Activated naive CD8-positive, alpha-beta T cell treated with anti-CD3 and anti-CD28 coated beads, Interleukin-2, amount 10 ng/mL, durations not matched to agents 7 days and 5 days (primary cell): ENCODE measurements at places on chromosomes 13 and 19. TPM values are rescaled to one million over a fixed set of nuclear protein-coding genes. Genes with fewer than 3 reads are reported as not detected.
A peak's percentile ranks its signal among the peaks of the same experiment; 100 is the strongest.

The NPAS1 gene
- 0.43 TPM for total RNA-seq

The PEAK3 gene
- 0.14 TPM for total RNA-seq

The ZNF541 gene
- total RNA-seq: 1.2 TPM

The GAPDHS gene
- total RNA-seq: not detected

The PSG6 gene
- total RNA-seq: not detected

DNA sequence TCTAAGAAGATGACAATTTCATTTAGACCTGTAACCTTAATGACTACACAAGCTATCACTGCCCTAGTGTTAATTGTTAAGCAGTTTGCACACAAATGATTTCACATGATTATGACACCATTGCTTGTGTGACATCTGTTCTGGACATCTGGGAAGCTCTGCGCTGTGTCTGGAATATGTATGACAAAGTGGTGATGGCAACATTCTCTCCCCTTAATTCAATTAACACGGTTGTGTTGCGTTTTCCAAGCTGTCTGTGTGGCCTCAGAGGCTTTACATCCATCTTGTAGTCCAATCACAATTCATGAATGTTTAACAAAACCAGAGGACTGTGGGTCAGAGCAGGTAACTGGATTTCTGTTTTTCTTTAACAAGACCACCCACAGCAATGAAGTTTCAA is 204.4 kb downstream of the COG6 start:
- DNase-seq: no peak
- H3K27ac ChIP-seq: no peak overlapping the region
- no peaks in the 10 kb centered on the region for H3K27me3 ChIP-seq
- no peak overlapping the region for H3K4me3 ChIP-seq

DNA sequence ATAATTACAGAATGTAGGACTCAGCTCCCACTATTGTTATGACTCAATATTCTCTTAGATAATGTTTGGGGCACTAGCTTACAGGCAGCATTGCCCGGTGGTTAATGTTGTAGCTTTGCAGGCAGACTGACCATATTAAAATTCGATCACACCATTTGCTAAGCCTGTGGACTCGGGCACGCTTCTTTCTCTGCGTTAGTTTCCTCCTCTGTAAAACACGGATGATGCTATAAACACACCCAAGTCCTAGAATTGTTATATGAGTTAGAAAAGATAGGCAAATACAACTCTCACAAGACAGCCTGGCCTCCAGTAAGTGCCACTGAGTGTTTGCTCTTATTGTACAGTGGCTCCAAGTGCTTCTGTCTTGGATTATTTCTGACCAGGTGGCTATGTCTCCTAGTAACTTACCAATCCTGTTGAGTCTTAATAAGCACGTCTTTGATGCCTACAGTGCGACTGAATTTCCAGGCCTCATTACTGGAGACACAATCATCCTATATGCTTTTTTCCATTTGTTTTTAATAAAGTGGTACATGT is 50.0 kb upstream of the ALOX5AP start:
- DNase-seq: no peak
- H3K27ac ChIP-seq: no peak overlapping the region
- H3K27me3 ChIP-seq: peaks cover 2% of the 10 kb centered on the region
- no peak overlapping the region for H3K4me3 ChIP-seq
- H3K4me1 ChIP-seq: peaks cover 5% of the 10 kb centered on the region
- peaks cover 1% of the 10 kb centered on the region for H3K36me3 ChIP-seq

DNA sequence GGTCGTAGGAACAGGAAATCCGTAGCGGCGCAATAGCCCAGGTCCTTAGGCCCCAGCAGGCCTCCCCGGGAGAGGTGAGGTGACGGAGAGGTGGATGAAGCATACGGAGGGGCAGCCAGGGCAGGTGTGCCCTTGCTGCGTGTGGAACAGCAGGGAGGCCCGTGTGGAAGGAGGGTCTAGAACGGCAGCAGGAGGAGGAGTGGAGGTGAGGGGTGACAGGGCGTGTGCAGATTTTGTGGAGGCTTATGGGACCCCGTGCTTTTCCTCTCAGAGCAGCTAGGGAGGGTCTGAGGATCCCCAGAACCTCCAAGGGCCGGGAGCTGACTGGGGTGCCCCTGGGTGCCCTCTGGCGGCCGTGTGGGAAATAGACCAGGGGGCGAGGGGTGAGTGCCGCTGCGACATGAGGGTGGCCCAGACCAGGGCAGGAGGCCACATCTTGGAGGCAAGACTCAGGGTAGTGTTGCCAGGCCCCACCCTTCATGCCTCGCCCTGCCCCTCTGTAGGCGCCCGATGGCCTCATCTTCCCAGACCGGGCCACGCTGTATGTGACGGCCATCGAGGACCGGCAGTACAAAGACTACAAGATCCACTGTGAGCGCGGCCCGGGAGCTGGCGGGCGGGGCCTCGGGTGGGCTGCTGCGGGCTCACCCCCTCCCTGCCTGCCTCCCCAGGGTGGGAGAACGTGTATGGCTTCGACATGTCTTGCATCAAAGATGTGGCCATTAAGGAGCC is 5.0 kb upstream of the ADM5 start:
- no peak for DNase-seq
- H3K27ac ChIP-seq: peak overlapping the region; percentile 64
- peaks cover 11% of the 10 kb centered on the region for H3K4me1 ChIP-seq
- H3K36me3 ChIP-seq: peaks cover 9% of the 10 kb centered on the region
- no peaks in the 10 kb centered on the region for H3K27me3 ChIP-seq

DNA sequence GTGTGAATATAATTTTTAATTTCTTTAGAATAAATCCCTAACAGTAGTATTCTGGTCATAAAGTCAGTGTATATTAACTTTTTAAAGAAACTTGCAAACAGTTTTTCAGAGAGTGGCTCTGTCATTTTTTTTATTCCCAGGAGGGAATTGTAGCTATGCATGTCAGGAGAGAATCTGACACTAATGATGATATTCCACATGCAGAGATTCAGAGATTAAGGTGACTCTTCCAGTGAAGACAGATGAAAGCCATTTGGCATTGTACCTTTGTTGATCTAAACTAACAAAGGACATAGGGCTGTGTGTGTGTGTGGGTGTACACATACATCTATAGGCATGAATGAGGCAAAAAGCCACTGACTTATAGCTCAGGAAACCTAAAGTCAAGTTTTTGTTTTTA is 99.9 kb downstream of the TNFSF13B start:
- H3K36me3 ChIP-seq: no peaks in the 10 kb centered on the region
- no peak overlapping the region for H3K4me3 ChIP-seq

- no peak overlapping the region for H3K27ac ChIP-seq
- DNase-seq: no peak
- H3K4me3 ChIP-seq: no peak overlapping the region
- no peaks in the 10 kb centered on the region for H3K27me3 ChIP-seq
- H3K36me3 ChIP-seq: no peaks in the 10 kb centered on the region
These were observed 617.0 kb downstream of the UQCRFS1 start for GRCh38 chr19:28595722-28596480.

GRCh38 chr19:49518033-49518432 is 5.6 kb downstream of the FCGRT start:
- no peak overlapping the region for H3K4me3 ChIP-seq
- no peak for DNase-seq
- H3K36me3 ChIP-seq: no peaks in the 10 kb centered on the region
- peaks cover 8% of the 10 kb centered on the region for H3K4me1 ChIP-seq

DNA sequence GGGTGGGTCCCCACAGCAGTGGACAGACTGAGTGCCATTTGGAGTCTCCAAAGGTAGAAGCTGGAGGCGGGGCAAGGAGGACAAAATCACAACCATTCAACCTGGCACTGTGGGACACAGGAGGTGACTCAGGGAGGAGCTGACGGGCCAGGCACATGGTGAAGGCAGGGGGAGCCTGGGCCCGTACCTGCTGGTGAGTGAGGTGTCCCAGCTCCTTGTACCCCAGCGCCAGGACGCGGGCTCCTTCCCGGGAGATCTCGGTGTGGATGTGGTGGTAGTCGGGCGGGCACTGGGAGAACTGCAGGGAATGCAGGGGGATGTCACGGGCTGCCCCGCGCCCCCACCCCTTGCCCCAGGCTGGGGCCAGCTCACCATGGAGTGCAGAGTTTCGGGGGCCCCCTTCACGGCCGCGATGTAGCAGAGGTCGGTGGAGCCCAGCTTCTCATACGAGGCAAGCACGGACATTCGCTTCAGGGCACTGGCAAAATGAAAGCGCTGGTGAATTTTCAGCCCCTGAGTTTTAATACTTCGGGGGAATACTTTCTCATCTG is 9.8 kb downstream of the ATP13A1 start:
- no peak overlapping the region for H3K27ac ChIP-seq
- H3K4me1 ChIP-seq: no peaks in the 10 kb centered on the region
- no peaks in the 10 kb centered on the region for H3K27me3 ChIP-seq
- peaks cover 22% of the 10 kb centered on the region for H3K36me3 ChIP-seq
- no peak for DNase-seq

DNA sequence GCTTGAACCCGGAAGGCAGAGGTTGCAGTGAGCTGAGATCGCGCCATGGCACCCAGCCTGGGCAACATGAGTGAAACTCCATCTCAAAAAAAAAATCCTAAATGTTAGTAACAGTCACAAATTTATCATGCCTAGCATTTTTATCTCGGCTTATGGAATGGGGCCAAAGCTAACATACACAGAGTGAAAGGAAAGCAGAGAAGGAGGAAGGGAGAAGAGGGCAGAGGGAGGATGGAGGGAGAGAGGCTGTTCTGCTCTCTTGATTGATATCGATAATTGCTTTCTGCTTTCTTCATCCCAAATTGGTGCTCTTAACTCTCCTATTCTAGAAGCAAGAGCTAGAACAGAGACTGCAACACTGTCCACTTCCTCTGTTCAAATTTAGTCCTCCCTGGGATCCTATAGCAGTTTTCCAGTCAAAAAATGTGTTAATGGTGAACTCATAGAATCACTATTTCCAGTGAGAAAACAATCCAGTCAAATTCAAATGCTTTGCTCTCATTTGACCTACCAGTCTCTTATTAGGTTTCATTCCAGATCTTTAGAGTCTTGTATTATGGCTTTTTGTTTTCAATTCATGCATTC is 15.8 kb upstream of the TUBGCP3 start:
- H3K27ac ChIP-seq: no peak overlapping the region
- no peaks in the 10 kb centered on the region for H3K36me3 ChIP-seq
- peaks cover 32% of the 10 kb centered on the region for H3K27me3 ChIP-seq
- H3K4me1 ChIP-seq: peaks cover 5% of the 10 kb centered on the region
- no peak overlapping the region for H3K4me3 ChIP-seq

GRCh38 chr19:16420781-16421386 is 50.9 kb downstream of the EPS15L1 start:
- H3K27me3 ChIP-seq: no peaks in the 10 kb centered on the region
- no peak overlapping the region for H3K27ac ChIP-seq
- DNase-seq: no peak
- peaks cover 2% of the 10 kb centered on the region for H3K36me3 ChIP-seq

DNA sequence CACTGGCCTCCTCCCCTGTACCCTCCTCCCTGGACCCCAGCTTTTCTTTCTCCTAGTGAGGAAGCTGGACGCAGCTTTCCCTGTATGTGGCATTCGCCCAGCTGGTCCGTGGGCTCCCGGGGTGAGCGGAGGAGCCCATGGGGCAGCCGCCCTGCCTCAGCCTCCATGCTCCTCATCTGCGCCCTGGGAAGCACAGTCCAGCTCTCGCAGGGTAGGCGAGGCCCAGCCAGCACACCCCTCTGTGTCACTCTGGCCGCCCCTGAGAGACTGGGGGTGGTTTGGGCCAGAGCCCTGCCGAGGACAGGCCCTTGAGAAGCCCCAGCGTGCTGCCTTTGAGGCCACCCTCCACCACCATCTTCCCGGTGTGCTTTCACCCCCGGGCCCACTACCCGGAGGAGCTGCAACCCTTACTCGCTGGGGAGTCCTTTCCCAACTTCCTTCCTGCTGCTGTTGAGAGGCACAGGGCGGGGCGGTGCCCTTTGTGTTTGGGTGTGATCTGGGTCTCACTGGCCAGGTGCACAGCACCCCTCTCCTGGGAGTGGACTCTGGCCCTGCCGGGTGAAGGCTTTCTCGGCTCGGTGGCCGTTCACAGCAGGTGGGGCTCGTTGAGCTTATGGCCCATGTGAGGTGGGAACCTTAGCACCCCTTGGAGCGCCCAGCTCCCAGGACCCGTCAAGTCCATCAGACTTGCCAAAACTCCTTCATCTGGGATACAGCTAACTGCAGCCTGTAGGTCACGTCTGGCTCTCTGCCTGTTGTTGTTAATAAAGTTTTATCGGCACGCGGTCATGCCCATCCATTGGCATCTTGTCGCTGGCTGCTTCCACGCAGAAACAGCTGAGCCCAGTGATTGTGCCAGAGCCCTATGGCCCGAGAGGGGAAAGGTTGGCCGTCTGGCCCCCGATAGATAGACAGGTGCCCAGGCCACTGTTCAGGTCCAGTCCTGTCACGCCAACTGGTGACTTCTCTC is 3.2 kb downstream of the NCLN start:
- H3K4me1 ChIP-seq: peaks cover 37% of the 10 kb centered on the region
- no peaks in the 10 kb centered on the region for H3K27me3 ChIP-seq
- DNase-seq: no peak
- peak overlapping the region; percentile 55 for H3K4me3 ChIP-seq
- peaks cover 17% of the 10 kb centered on the region for H3K36me3 ChIP-seq
- peak overlapping the region; percentile 72 for H3K27ac ChIP-seq

GRCh38 chr13:65597839-65598818 is 1632.0 kb downstream of the PCDH9 start:
- no peak overlapping the region for H3K27ac ChIP-seq
- no peaks in the 10 kb centered on the region for H3K27me3 ChIP-seq
- no peak for DNase-seq
- no peak overlapping the region for H3K4me3 ChIP-seq

- peaks cover 45% of the 10 kb centered on the region for H3K4me1 ChIP-seq
- no peaks in the 10 kb centered on the region for H3K36me3 ChIP-seq
- no peak for DNase-seq
- peak overlapping the region; percentile 9 for H3K27ac ChIP-seq
These were observed 89.8 kb downstream of the GNG7 start for GRCh38 chr19:2612619-2613249.

- peak; percentile 40 for DNase-seq
- peaks cover 64% of the 10 kb centered on the region for H3K4me1 ChIP-seq
- H3K4me3 ChIP-seq: peak overlapping the region; percentile 89
These were observed 19.7 kb downstream of the ZC3H4 start for GRCh38 chr19:47093841-47094240.
